ENCODE measurements at places on chromosomes 7 and 10.

DNA sequence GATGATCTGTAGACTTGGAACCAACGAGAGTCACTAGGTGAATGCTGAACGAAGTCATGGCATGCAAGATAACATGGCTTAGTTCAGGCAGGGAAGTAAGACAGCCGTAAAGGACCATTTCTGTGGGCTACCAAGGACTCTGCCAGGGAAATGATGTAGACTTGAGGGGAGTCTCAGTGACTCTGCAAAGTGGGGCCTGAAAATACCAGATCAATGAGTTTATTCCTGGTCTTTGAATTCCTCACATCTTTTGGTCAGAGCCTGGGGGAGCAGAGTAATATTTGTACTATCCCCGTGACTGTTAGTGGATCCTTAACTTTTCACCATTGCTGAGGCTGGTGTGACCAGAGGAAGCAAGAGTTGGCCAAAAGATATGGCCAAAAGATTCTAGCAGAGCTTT is 60.7 kb upstream of the INHBA start:
- DNase-seq, result no peak

GRCh38 chr7:102319671-102320070 is 33.0 kb downstream of the SH2B2 start:
- no peak for DNase-seq

GRCh38 chr10:60646966-60647796 is 131.1 kb upstream of the CDK1 start:
- DNase-seq, result peak; percentile 69

- DNase-seq, result no peak
Observed at GRCh38 chr10:53463539-53463938, 691.0 kb upstream of the MBL2 start.

DNA sequence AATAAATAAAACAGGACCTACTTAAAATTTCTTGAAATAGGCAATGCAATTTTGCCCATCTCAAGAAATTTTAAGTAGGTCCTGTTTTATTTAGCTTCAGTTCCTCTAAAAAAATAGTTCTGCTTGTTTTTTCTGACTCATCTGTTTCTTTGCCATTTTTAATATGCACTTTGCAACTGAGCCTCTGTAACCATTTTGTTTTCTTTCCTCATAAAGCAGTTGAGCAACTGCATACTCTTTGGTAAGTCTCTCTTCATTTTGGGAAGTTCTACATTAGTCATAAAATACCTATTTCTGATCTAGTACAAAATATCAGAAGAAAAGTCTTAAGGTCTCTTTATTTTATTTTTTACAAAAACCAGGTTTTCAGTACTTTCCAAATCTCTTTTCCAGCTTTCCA is 18.0 kb downstream of the TAS2R40 start:
- peak; percentile 42 for DNase-seq

- no peak for DNase-seq
Observed at GRCh38 chr7:149245744-149246143, 6.3 kb downstream of the ZNF212 start.

DNA sequence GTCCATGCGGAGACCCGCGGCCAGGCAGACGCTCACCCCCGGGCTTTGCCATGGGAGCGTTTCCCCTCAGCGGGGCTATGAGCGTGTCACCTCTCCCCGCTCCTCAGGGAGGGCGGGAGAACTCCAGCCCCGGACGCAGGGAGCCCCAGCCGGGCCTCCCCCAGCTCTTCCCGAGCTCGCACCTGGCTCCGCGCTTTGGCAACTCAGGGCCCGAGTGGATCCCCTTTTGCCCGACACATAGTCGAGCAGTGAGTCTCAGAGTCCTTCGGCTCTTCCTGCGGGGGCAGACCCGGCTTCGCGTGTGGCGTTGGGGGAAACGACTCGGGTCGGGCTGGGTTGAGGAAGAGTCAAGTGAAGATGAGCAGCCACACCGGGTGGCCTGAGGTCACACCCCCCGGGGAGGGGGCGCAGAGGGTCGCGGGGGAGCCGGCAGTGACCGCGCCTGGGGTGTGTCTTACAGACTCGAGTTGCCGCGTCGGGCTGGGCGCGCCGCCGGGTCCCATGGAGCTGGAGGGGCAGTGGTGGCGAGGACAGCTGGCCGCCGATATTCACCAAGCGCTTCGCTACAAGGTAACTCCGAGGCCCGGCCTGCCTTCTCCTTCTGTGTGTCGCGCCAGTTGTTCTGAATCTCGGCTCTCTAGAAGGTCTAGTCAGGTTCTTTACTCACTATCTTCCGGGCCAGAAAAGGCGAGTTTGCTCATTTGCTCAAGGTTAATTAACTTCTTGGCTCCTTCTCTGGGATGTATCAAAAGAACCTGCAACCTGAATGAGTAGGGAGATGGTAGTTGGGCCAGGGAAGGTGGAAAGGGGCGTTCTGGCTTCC is 721 bp downstream of the CCNJ start:
- DNase-seq, result peak; percentile 66

DNA sequence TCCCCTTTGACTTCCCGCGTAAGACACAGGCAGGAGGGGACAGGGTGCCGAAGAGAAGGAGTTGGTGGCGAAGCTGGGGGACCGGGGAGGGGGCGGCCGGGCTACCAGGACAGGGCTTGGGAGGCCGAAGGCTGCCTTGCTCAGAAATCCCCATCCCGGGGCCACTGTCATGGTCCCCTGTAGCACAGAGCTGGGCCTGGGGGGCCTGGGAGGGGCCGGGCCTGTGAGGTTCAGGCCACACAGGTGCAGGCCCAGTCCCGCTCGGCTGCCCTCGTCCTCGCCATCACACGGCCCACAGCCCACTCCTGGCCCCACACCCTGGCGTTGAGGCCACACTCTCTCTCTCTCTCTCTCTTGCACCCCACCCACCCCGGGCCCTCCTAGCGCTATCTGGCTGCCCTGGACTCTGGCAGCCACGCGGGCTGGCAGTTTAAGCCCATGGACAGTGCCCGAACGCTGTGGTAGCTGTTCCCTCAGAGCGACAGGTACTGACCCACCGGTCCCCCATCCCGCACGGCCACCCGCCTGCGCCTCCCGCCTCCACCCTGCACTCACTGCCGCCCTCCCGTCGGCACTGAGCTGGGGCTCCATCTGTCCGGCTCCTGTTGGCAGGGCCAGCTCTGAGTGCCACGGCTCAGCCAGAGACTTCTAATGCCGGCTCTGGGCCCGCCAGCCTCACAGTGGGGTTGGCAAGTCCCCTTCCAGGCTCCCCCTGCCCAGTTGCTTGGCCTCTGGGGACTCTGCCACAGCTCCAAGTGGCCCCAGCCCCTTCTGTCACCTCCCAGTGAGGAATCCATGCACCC is 28.0 kb downstream of the TTYH3 start:
- DNase-seq, result no peak

DNA sequence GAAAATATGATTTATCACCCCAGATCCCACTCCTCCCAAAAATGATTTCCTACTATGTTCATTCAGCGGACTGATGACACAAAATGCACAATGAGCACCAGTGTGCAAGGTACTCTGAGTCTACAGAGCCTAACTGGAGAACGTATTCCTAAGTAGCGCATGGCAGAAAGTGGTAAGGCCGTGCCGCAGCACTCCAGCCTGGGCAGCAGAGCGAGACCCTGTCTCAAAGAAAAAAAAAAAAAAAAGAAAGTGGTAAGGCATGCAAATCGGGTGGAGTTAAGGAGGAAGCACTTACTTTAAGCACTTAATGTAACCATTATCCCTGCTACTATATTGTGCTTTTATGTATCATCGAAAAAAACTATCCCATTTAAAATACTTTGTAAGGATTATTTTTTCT is 25.5 kb downstream of the CYP51A1 start:
- no peak for DNase-seq

DNA sequence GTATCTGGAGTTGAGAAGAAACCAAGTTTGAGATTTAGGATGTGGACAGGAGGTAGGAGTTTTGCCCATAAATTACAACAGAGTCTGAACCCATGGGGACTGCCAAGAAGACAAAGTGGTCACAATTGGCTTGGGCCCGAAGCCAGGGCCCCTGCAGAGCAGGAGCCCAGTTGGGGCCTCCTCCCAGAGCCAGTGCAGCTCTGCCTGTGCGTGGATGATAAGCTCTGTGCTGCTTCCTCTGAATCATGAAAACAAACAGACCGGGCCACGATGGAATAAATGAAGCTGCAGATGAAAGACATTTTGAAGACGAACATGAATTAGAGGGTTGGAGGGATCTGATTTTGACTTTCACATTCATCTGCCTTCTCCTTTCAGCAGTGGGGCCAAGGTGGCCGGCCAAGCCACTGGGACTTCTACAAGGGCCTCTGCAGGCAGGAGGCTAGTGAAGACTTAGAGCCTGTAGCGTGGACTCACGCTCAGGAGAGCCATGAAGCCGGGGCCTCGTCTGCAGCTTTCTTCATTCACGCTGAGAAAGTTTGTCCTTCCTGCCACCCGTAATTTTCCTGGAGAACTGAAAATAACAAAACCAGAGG is 156.8 kb upstream of the LYZL1 start:
- no peak for DNase-seq

GRCh38 chr10:28875549-28876081 is 198.3 kb downstream of the BAMBI start:
- DNase-seq, result no peak

Data from Kasumi-1 (cell line).